NCI-H345 (cell line): ENCODE measurements at places on chromosomes 12 and 14.

DNA sequence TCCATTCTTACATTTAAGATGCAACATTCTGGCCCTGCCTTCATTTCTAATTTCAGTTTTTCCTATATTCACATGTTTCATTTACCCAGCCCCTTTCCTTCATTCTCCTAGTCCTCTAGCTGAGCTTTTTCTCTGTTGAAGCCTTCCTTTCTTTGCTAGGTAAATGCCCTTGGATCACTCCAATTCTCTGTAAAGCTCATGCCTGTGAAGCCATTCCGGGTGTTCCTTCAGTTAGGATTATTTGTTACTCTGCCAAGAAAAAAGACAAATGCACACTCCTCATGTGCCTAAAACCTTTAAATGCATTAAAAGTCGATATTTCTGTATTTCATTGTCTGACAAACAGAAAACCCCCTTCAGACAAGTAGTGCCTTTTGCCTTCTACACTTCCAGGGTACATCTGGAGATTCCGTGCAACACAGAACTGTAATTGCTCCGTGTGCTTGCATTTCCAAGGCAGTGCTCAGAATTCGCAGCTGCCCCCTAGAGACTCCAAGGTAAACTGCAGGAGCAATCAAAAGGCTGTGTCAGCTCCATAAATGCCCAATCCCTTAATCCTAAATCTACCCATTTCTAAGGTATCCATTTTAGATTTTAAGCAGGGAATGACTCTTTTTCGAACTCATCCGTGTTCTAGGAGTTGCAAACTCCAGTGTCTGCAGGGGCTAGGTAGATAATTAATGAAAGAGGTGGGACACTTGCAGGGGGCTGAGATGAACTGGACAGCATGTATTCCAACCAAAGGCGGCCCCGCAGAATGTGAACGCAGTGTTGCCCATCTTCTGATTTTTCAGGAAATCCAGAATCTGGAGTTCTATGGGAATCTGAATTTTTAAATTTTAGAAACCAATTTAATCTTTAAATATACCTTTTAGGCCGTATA is 320.2 kb downstream of the GRIN2B start:
- peak; percentile 67 for DNase-seq

GRCh38 chr14:61673305-61673704 is 22.0 kb upstream of the HIF1A start:
- no peak for DNase-seq

DNA sequence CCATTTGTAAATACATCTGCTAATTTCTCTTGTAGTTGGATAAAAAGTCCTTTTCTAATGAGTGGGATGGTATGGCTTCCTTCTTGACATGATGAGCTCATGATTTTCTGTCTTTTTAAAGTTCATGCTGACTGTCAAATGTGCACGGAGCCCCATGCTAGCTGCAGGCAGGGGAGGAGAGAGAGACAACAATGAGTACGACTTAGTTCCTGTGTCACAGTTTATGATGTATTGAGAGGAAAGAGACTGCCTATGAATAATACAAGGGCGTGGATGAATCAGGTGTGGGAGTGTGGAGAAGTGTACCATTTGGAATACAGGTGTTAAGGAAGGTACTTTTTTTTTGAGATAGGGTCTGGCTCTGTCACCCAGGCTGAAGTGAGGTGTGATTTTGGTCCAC is 10.7 kb upstream of the TBC1D30 start:
- DNase-seq = peak; percentile 9

DNA sequence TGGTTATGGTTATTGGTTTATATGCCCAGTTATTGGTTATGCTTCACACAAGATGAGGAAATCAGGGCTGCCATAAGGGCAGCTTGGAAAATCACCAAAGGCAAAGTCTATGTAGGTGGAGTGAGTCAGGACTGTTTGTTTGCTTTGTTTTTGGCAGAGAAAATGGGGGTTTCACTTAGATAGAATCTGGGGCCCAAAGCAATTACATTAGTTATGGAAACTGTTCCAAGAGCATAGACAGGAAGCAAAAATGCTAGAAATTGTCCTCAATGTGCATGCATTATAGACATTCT is 2.2 kb downstream of the VAMP1 start:
- no peak for DNase-seq

DNA sequence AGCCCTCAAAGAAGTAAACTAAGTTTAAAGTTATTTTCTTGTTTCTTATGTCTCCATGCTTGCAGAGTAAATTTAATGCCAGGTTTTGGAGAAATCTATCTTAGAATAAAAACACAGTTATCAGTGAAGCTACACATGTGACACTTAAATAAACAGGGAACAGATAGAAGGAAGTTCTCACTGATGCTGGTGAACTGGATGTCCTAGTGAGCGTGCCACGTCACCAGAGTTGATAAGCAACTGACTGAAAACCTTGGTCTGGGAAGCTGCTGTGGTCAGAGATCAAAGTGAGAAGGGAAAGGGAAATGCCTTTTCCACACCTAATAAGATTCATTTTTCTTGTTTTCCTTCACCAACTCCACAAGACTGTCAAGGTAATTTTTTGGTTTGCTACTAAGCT is 74.8 kb upstream of the PCED1B start:
- no peak for DNase-seq

GRCh38 chr14:64419003-64419402 is 30.9 kb downstream of the MTHFD1 start:
- no peak for DNase-seq

DNA sequence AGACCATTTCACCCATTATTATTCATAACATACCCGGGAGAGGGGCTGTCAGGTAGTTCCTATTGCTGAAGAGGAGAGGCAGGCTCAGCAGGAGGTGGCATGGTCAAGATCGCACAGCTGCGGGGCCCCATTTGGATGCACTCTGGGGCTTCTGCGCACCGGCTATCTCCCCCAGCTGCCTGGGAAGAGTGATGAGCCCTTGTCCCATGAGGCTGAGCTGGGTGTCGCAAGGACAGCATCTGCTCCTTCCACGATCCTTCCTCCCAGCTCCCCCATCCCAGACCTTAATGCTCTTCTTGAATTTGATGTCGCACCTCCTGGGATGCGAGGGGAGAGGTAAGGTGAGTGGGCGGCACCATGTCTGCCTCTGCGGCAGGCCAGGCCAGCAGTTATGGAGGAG is 62.6 kb downstream of the SLC24A4 start:
- peak; percentile 6 for DNase-seq

- no peak for DNase-seq
Measured at GRCh38 chr12:57085999-57086492, 2.9 kb upstream of the NAB2 start.

DNA sequence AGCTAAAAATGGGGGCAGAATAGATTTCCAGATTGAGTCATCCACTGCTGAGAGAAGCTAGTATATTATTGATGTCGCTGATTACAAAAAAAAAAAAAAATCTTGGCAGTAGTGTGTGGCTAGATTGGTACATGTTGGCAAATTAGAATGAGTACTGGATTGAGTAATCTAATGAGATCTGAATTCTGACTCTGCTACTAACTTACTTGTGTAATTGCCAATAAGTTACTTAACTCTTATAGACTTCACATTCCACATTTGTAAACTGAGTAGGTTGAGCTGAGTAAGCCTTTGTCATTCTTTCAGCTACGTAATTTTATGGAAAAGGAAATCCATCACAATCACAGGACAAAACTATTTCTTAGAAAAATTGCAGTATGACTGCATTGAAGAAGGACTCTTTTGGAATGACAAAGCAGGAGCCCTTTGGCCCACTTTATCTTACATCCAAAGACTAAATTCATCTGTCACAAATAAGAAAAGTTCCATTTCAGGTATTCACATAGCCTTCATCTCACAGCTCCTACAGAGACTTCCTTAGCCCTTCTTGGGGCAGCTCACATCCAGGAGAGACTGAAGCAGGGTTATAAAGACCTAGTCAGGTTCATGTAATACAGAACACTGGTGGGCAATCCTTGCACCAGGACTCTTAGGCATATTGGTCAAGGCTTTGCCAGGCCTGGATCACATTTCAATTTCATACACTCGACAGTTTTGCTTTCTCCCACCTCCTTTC is 197.3 kb upstream of the CPNE8 start:
- DNase-seq = no peak

DNA sequence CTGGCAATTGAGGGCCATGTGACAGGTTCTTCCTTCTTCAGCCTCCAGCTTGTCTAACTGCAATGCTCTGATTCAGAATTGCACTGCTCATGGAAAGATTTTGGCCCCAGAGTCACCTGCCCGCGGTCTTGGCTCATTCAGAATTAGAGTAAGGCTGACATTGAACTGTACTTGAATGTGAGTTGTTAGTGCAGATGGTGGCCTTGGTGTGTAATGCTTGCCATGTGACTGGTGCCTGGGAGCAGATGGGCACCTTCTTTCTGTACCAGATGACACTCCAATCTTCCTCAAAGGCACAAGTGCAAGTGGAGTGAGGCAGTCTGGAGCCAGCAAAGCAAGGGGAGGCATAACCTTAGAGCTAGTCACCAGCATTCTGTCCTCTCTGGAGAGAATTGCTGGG is 36.5 kb upstream of the ANO4 start:
- DNase-seq = no peak

GRCh38 chr14:73753887-73754795 is 40.0 kb upstream of the PNMA1 start:
- no peak for DNase-seq

DNA sequence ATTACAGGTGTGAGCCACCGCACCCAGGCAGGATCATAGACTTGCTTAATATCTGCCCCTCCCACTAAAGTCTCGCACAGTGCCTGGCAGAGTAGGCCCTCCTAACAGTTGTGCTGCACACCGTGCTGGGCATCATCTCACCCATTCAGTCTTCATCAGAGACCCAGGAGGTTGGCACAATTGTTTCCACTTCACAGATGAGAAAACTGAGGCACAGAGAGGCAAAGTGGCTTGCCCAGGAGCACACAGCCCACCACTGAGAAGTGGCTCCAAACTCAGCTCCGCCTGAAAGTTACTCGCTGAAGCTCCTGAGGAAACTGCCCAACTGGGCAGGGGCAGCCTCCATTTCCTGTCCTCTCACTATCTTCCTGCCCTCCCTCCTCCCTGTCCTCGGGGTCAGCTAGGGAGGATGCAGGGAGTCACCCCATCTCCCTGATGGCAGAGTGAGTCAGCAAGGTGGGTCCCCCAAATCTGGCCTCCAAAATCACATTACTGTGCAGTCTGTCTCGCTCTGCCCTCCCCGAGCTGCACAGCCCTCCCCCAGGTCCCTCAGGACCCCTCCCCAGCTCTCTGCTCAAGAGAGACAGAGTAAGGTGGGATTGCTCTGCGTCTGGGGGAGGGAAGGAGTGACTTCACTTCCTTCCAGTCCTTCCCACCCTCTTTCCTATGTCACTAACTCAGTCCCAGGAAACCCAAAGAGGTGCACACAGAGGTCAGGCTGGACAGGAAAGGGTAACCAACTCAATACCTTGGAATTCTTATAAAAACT is 5.7 kb downstream of the SLC8B1 start:
- DNase-seq = no peak

DNA sequence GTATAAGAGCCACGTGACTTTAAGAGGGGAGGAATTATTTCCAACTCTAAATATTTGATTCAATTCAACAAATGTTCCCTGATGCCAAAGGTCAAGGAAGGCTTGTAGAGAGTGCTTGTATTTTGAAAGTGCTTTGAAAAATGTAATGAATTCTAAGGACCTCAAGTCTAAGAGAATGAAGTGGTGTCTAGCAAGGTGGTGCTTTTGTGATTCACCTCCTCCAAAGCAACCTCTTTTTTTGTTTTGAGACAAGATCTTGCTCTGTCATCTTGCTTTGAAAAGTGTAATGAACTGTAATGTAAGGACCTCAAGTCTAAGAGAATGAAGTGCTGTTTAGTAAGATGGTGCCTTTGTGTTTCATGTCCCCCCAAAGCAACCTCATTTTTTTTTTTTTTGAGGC is 13.7 kb downstream of the AK7 start:
- DNase-seq = no peak

- no peak for DNase-seq
Measured at GRCh38 chr14:97719931-97720330, 922.7 kb downstream of the VRK1 start.

DNA sequence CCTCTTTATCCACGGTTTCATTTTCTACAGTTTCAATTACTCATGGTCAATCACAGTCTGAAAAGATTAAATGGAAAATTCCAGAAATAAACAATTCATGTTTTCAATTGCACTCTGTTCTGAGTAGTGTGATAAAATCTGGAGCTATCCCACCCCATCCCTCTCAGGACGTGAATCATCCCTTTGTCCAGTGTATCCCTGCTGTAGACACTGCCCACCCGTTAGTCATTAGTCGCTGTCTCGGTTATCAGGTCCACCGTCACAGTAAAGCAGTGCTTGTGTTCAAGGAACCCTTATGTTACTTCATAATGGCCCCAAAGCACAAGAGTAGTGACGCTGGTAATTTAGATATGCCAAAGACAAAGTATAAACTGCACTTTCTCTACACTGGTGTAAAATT is 141.0 kb upstream of the LMNTD1 start:
- no peak for DNase-seq
